Substantia nigra (tissue), 51 donors: ENCODE measurements at places on chromosomes 3 and 15.

DNA sequence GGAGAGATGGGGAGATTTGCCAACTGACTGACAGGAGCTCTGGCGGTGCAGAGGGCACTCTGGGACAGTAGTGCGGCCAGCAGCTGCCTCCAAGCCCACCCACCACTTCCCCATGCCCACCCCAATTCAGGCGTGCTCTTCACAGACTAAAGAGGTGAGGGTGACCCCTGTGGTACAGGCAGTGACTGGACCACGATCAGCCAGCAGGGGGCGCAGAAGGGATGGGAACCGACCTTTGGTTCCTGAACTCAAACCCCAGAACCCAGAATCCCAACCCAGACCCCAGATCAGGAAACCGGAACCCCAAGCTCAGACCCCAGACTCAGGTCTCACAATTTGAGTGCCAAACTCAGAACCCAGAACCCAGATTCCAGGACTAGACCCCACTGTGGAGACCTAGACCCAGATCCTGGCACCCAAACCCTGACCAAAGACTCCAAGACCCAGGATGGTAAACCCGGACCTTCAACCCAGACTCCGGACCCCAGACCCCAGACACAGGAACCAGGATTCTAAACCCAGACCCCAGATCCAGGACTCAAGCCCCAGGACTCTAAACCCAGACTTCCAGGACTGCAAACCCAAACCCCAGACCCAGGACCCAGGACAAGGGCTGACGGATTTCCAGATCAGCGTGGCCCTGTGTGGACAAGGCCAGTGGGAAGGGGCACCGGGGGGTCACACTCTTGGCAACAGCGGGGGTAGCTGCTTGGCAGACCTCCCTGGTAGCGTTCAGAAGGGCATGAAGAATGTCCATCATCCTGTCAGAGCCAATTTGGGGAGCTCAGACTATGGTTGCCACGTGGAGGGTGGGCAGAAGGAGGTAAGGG is 3.7 kb upstream of the MYL3 start:
- peak; percentile 47 for DNase-seq

GRCh38 chr3:59595830-59596229 is 546.0 kb upstream of the CFAP20DC start:
- no peak for DNase-seq

- DNase-seq, result no peak
Observed at GRCh38 chr15:36301947-36302346, 277.5 kb upstream of the CDIN1 start.

- DNase-seq, result no peak
Observed at GRCh38 chr15:62748196-62748595, 294.4 kb upstream of the TPM1 start.

GRCh38 chr15:68055224-68055705 is 1.1 kb downstream of the PIAS1 start:
- DNase-seq, result no peak

DNA sequence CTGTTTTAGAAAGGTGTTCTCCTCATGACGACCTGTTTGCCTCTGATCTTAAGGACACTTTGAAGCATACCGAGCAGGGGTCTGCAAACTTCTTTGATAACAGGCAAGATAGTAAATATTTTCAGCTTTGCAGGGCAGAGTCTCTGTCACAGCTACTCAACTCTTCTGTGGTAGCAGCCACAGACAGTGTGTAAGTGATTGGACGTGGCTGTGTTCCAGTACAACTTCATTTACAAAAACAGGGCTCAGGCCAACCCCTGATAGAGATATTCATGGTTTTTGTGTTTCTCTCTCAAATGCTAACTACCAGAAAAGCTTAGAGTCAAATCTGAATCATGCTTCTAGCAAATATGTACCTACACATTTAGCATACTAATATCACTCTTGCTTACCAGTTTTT is 51.5 kb downstream of the TGFBR2 start:
- DNase-seq, result no peak

DNA sequence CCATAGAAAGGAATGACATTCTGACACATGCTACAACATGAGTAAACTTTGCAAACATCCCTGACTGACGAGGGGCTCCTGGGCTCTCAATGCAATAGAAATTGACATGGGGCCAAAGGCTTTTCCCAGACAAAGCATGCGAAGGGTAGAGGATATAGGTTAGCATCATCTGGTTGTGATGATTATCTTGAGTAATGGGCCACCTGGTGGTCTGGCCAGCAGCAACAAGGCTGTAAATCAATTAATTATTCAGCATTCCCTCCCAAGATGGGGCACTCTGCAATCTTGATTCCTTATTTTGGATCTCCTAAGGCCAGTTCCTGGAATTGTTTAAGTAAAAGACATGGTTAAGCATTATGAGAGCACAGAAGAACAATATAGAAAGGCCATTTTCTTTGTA is 99.2 kb downstream of the AGBL1 start:
- no peak for DNase-seq

DNA sequence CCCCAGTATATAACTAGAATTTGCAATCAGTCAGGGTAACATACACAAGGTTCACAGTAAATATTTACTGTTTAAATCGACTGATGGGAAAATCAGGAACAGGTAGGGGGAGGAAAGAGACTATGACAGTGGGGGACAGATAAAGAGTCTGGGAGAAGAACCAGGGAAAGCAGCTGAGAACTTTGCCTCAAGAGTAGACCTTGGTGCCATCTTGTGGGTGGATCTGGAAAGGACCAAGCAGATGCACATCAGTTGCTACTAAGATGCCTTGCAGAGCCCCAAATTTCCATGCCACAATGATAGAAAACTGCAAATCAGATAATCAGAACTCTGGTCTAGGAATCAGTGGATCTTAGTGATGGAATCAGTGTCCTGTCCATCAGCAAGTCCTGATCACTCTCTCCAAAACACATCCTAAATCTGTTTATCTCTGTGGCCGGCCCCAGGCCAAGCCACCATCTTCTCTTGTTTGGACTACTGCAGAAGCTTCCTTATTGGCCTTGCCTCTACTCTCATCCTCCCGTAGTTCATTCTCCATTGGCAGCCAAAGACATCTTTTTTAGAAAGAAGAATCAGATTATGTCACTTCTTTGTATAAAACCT is 62.7 kb downstream of the PDE8A start:
- peak; percentile 83 for DNase-seq

- DNase-seq, result no peak
Observed at GRCh38 chr15:60208709-60209108, 189.1 kb downstream of the ANXA2 start.

DNA sequence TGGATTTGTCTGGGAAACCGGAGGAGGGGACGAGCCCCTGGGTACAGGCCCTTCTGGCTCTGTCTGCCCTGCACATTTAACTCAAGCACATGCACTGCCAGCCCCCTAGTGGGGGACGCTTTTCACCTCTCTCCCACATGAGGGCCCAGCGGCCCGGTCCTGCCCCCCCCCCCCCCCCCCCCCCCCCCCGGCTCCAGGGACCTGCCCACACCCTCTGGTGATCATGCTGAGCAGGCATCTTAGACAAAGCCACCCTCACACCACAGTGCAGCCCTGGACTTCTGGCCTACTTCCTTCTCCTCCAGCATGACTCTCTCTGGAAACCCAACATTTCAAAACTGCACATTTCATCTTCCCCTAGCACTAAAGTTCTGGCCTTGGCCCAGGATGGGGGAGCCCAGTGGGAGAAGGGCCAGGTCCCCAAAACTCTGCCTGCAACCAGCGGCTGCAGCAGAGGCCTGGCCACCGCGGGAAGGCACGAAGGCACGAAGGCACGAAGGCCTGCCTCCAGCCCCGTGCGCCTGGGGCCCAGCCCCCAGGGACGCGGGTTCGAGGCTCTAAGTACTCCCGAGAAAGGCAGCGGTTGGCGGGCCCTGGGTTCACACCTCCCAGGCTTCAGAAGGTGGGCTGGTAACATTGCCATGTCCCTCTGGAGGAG is 14.1 kb downstream of the KLF15 start:
- DNase-seq, result no peak

DNA sequence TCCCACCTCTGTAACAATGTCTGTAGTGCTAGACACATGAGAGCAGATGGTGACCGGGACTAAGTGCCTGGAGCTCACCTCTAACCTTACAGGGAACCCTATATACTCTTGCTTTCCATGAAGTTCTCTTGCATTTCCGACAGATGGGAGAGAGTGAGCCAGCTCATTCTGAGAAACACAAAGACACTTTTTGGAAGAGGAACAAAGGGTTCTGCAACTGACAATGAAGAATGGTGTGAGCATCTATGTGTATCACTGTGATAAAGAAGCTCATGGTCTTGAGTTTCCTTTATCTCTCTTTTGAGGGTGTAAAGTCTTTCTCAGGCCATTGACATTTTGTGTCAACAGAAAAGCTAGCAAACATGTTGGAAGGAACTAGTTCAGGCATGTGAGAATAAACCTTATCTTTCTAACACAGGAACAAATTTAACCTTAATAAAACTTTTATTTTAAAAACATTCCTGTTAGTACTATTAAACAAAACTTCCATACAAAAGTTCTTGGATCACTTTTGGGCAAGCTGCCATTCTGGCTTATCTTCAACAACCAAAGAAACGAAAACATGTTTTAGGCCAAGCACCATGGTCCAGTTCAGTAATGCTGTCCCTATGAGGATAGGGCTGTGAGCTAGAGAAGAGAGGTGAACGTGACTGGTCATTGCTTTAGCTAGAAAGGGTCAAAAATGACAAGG is 142.7 kb downstream of the THRB start:
- no peak for DNase-seq

DNA sequence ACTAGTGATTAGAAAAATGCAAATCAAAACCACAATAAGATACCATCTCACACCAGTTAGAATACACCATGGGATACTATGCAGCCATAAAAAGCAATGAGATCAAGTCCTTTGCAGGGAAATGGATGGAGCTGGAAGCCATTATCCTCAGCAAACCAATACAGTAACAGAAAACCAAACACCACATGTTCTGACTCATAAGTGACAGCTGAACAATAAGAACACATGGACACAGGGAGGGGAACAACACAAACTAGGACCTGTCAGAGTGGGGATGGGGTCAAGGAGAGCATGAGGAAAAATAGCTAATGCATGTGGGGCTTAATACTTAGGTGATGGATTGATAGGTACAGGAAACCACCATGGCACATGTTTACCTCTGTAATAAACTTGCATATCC is 36.0 kb upstream of the CCNL1 start:
- no peak for DNase-seq

- no peak for DNase-seq
Observed at GRCh38 chr15:64286473-64286872, 69.5 kb downstream of the CSNK1G1 start.

DNA sequence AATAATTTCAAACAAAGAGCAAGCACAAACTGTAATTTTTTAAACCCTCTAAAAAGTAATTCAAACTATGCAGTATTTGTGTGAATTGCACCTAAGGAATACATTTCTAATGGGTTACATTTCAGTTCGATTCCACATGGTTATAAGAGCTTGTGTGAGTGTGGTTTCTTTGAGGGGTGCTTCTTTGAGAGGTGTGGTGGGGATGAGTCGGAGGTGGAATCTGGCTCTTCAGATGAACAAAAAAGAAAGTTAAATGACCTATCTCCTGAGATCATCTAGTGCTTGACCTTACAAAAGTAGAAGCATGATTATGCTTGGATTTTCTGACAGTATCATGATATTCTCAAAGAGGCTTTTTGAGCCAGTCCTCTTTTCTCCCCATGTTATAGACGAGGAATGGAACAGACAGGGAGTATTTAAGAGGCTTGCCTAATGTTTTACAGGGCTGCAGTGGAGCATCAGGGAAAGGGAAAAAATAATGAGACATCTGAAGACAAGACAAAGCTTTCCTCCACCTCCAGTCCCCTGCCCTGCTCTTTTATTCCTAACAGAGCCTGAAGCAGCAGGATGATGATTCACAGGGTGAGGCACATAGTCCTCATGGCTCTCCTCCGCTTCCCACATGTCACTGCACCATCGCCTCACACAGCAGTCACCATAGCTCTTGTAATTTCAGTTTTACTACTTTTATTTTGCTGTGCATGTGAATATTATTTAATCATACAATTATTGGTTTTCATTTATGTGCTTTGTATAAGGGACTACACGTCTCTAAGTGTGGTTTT is 82.0 kb downstream of the LYSMD4 start:
- no peak for DNase-seq

- no peak for DNase-seq
Observed at GRCh38 chr3:188421836-188422540, 268.0 kb downstream of the LPP start.

DNA sequence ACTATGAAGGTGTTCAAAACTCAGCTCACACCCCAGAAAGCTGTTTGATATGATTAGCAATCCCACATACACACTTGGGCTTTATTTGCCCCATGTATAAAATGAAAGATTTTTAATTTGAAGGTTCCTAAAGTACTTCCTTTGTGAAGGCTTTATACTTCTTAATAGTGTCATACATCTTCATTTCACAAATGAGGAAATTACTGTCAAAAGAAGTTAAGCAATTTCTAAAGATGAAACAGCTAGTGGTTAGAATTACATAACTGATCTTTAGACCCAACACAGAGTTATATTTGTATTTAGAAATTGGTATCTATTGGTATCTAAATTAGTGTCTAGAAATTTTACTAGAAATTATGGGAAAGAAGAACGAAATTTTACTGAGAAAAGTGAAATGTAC is 7.1 kb downstream of the CD200R1 start:
- no peak for DNase-seq

DNA sequence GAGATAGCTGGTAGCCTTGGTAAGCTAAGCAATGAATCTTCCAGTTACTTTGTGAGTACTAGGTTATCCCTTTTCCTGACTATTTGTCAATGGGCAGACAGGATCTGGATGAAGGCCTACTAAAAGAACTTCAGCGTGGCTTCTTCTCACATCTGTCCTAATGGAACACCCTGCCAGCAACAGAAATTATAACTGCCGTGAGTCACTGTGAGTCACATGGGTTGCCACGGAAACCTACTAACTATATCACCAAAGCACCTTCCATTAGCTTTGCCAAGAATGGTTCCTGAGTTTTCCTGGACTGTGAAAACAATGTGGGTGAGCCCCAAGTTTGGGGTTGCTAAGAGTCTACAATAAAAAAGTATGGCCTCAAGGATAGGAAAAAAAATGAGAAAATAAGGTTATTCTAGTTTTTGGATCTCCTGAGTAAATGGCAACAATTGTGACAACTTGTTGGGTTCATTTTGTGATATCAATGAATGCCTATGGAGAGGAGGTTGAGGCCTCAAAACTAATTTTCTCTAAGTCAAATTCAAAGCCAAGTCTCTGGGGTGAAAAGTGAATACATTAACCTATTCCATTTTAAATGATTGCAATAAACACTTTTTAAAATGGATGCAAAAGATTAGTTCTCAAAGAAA is 195.1 kb upstream of the ICE2 start:
- no peak for DNase-seq

DNA sequence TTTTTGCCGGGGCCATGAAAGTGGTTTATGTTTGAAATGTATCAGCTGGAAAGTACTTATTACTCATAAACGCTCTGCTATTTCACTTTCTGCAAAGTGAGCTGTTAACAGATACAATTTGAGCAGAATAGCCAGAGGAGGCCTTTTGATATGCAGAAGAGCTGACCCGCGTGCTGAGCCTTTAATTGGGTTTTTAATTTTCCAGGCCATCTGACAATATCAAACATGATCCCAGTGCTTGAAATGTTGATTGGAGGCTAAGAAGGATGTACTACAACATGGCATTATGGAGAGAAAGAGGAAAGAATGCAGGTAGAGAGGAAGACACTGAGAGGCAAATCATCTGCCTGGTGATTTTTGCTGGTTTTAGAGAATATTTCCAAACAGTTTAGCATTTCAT is 261.3 kb upstream of the MEIS2 start:
- no peak for DNase-seq
